Activated CD4-positive, alpha-beta T cell treated with anti-CD3 and anti-CD28 coated beads, Interleukin-2, Interleukin-4, amounts not matched to agents 100 ng/mL and 50 ng/mL, durations not matched to agents 16 hours and 8 hours (primary cell): ENCODE measurements at places on chromosomes 11 and 22.

GRCh38 chr11:101436511-101437142 lies 147.2 kb downstream of the TRPC6 start:
- peak; percentile 5 for DNase-seq

GRCh38 chr11:84890676-84891075 lies 736.5 kb downstream of the DLG2 start:
- no peak for DNase-seq

- no peak for DNase-seq
Observed at GRCh38 chr11:134521452-134522289, 109.6 kb upstream of the B3GAT1 start.

- no peak for DNase-seq
Observed at GRCh38 chr11:2561696-2562581, 117.1 kb downstream of the KCNQ1 start.

DNA sequence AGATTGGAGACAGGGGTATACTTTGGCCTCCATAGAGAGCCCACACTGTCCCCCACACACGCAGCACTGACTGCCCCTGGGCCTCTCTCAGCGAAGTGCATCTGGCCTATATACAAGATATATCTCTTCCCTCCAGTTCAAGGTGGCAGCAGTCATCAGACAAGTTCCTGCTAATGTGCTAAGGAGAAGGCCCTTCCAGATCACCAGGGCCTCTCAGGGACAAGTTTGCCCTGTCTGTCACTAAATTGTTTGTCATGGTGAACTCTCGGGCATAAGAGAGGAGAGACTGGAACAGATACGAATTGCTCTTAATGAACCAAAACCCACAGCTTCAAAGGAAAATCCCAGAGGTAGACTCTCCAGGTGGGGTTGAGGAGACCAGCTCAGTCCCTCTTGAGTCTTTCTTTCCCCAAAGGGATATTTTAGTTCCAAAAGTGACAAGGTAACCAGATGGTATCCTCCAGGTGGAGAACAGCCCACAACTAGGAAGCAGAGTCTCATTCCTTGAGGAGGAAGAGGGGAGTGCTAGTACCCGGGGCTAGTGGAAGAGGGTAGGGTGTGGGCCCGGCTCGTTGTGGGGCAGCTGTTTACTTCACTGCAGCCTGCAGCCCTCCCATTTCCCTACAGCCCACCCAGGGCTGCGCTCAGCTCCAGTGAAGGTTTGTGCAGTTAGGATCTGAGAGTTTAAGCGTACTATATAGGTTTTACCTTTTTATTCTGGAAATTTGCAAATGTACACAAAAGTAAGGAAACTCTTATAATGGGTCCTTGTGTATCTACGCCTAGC lies 2.2 kb upstream of the SLC35C1 start:
- DNase-seq, result no peak

GRCh38 chr11:75277991-75278790 lies 37.6 kb downstream of the TPBGL start:
- no peak for DNase-seq

DNA sequence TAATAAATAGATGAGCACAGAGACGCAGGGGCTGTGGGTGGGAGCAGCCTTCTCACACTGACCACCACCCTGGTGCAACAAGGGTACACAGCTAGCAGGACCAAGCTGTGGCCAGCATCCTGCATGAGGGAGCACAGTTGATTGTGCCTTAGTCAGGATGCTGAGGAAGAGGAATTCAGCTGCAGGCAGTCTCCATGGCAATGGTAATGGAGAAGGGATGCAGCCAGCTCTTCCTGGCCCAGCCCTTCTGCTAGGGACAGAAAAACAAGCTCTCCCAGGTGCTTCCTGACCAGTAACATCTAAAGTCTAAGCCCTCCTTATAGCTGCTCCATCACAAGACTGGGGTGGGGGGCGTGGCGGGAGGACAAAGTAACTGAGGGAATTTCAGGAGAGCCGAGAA lies 363.5 kb downstream of the BUD13 start:
- DNase-seq, result no peak

GRCh38 chr22:38727530-38728451 lies 22.0 kb downstream of the GTPBP1 start:
- no peak for DNase-seq

DNA sequence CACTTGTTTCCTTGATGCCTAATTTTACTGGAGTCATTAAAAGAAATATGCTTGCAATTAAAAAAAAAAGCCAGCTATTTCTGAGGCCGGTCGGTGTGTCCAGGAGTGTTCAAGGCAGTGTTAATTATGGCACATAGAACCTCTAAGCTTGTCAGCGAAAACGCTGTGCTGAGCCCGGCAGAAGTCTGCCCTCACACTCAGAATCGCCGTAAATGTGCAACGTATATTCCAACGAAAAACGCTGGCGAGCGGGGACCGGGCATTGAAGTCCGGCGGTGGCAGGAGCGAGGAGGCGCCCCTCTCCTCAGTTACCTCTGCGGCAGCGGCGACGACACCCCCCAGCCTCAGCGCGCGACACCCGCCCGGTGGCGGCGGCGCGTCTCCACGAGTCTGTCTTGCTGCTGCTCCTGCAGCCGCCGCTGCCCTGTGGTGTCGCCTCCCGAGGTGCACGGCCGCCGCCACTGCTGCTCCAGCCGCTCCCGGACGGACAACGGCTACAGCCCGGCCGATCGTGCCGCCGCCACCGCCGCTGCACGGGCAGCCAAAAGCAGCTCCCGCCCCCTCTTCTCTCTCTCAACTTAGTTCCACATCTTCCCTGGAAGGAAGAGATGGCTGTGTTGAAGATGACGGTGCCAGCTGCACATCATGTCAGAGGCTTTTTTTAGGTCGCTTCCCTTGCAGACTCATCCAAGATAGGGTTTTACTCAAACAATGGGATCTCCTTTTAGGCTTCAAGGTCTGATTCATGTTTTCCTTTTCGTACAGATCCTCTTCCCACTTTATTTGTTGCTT lies 56.0 kb downstream of the JAM3 start:
- no peak for DNase-seq

DNA sequence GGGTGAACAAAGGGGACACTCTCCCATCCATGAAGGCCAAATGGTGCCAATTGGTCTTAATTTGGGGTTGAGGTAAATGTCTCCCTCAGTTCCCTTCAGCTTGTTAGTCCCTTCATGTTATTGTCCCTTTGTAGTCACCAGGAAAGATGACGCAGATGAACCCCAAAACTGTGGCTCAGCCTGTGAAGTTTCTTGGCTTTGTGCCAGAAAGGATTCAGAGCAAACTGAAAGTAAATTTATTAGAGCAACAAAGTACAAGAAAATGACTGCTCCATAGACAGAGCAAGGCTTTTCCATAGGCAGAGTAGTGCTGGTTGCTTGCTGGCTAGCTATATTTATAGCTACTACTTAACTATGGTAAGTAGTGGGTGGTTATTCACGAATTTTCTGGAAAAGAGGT lies 16.7 kb downstream of the OR4C3 start:
- no peak for DNase-seq

DNA sequence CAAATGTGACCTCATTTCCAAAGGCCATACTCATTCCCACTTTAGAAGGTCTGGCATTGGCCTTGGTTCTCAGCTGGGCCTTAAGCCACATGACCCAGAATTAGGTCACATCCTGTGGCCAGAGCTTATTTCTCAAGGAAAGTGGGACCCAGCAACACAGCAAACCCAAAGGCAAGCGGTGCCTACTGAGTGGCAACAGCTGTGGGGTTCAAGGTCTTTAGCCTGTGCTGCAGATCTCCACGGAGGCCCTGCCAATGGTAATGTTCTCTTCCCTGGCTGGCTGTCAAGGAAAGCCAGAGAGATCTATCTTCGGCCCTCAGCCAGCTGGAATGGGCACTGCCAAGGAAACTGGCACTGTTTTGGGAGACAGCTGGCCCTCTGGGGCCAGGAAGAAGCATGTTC lies 41.5 kb upstream of the TP53I11 start:
- no peak for DNase-seq

DNA sequence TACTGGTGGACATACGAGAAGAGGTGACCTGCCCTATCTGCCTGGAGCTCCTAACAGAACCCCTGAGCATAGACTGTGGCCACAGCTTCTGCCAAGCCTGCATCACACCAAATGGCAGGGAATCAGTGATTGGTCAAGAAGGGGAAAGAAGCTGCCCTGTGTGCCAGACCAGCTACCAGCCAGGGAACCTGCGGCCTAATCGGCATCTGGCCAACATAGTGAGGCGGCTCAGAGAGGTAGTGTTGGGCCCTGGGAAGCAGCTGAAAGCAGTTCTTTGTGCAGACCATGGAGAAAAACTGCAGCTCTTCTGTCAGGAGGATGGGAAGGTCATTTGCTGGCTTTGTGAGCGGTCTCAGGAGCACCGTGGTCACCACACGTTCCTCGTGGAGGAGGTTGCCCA lies 6.9 kb downstream of the TRIM6 start:
- DNase-seq, result no peak

DNA sequence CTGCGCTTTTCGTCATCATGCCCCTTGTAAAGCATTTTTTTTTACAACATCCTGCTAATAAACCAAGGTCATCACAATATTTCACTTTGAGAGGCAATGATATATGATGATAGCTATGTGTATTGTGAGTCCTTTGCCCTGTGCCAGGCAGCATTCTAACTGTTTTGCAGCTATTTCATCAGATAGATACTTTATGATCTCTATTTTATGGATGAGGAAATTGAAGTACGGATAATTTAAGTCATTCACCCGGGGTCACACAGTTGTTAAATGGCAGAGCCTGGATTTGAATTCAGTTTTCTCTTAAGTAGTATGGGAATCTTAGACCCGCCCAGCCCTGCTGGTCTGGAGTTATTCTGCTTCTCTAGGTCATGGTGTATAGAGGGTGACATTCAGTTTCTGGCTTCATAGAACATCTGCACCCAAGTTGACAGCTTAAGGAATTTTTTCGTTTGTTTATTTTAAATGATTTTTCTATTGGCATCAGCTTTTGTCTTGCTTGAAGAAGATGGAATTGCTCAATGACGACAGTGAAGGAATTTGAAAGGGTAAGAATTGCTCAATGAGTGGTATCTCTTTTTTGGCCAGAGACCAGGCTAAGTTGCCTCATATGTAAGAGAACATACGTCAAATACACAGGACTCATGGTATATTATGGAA lies 926 bp downstream of the PRR5L start:
- no peak for DNase-seq

DNA sequence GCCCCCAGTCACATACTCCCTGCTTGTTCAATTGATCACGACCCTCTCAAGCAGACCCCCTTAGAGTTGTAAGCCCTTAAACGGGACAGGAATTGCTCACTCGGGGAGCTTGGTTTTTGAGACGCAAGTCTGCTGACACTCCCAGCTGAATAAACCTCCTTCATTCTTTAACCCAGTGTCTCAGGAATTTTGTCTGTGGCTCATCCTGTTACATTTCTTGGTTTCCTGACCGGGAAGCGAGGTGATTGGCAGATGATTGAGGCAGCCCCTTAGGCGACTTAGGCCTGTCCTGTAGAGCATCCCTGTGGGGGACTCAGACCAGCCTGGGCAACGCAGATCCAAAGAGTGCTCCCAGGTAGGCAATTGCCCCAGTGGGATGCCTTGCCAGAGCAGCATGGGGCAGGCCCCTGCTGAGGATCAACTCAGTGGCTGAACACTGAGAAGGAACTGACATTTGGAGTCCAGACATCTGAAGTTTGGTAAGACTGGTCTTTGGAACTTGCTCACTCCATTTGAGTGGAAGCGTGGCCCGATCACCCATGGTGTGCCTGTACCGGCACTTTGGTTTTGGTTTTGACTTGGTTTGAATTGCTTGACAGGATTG lies 51.5 kb downstream of the NEU3 start:
- no peak for DNase-seq

DNA sequence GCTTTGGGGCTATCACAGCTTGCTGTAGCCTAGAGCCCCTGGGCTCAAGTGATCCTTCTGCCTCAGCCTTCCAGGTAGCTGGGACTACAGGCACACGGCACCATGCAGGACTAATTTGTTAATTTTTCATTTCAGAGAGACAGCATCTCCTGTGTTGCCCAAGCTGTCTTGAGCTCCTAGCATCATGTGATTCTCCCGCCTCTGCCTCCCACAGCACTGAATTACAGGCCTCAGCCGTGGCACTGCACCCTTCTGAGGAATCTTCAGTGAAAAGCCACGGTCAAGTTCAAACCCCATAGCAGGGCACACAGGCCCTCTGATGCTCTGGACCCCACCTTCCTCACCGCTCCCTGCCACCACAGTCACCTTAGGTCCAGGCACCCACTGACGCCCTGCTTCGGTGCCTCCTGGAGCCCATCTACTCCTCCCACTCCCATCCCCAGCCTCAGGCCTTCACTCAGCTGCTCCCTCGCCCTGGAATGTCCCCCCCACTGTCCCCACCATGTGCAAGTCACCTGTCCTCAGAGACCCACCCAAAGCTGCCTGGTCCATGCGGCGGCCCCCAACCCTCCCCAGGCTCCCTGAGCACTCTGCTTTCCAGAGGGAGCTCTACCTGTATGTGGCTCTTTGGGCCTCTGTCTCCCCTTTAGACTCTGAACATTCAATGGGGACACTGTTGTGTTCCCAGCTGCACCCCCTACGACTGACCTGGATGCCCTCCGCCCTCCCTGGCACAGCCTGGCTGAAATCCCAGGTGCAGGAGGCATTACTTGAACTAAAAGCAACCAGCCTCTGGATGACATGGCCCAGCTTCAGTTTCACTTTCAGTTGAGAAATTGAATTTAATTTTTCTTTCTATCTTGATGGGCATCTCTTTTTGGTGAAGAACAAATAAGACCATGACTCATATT lies 1.6 kb downstream of the APOL2 start:
- peak; percentile 54 for DNase-seq
